ENCODE measurements at places on chromosomes 1 and 21.

- no peak for DNase-seq
Measured at GRCh38 chr1:15343729-15344128, 66.0 kb upstream of the EFHD2 start.

- DNase-seq: no peak
Measured at GRCh38 chr1:203999618-204000017, 73.3 kb upstream of the SOX13 start.

- no peak for DNase-seq
Measured at GRCh38 chr1:197928849-197929336, 11.7 kb downstream of the LHX9 start.

GRCh38 chr1:236113324-236114032 lies 28.9 kb upstream of the GPR137B start:
- no peak for DNase-seq

DNA sequence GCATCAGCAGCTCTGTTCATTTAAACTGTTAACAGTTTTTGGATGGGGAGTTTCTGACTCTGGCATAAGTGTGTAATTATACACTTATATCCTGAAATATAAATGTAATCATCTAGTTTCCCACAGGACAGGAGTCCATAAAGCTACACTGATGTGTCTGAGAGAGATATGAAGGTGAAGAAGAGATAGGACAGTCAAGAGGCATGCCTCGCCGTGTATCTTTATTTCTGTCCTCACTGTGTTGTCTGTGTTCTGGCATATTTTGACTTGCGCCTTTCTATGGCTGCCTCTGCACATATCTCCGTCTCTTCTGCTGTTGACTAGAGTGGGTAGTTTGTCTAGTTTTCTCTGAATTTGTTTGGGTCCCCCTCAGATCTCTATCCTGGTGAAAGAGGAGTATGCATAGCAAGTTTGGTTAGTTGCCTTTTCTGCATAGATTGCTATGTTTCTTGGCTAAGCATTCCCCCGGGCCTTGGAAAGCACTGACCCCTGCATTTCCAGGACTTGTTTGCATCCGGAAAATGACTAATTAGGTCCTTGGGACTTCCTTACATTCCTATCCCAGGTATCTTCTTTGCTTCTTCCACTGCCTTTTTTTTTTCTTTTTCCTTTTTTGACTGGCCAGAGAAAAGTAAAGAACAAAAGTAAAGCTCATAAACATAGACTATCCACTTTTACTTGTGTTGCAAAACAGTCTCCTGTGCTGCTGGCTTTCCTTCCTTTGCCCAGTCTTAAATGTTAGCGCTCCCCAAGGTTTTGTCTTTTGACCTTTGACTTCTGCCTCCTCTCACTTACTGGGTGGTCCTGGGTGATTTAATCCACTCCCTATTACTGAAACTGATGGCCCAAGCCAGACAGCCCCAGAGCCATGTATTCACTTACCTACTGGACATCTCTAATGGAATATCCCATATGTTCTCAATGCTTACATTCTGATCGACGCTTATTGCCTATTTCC lies 27.6 kb upstream of the CNN3 start:
- DNase-seq: no peak

GRCh38 chr1:24149866-24150233 lies 6.9 kb upstream of the IL22RA1 start:
- no peak for DNase-seq

DNA sequence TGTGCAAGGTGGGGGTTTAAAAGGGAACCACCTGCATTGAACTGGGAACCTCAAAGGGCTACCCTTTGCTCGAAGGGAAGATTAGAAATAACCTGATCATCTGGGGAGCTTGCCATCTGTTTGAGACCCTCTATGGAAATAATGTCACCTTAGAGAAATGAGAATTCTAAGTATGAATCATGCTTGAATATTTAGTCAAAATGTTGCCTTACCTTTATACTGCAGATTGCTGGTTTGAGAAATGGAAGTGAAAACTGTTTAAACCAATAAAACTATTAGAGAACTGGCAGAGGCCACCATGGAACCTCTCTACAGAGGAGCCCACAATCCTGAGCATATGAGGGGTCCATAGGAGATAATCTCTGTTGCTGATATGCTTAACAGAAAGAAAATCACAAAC lies 131.2 kb upstream of the FAM78B start:
- DNase-seq: no peak

DNA sequence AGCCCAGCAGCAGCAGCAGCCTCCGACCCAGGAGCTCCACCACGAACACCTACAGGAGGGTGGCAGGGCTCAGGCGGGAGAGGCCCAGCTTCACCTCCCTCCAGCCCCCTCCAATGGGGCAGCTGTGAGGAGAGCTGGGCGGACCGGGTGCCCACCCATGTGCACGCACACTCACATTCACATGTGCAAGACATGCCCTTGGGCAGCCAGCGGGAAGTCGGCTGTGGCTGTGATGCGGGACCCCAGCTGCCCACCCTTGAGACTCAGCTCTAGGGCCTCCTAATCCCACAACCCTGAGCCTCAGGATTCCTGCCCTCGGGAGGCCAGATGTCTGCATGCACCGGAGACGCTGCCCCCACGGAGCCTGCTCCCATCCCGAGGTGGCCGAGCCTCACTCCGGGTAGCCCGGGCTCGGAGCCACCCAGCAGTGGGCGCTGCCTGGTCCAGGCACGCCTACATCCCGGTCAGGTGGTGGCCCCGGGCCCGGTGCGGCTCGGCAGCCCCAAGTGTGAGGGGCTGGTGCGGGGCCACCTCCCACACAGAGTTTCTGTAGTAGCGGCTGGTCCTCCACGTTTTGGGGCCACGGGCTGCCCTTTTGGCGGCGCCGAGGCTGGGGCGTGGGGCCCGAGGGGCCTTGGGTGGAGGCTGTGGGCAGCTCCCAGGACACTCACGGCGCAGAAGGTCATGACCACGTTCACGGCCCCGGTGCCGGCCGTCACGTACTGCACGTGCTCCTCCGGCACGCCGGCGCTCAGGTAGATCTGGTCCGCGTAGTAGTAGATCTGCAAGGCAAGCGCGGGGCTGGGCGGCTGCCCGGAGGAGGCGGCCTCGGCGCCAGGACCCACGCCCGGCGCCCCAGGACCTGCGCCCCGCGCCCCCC lies 12.9 kb upstream of the SLC2A7 start:
- no peak for DNase-seq

GRCh38 chr1:113981962-113982931 lies 3.0 kb downstream of the OLFML3 start:
- peak; percentile 46 for DNase-seq

Measured in SK-N-DZ (cell line).